ENCODE measurements at places on chromosomes 12 and 14. TPM values are rescaled to one million over a fixed set of nuclear protein-coding genes. Genes with fewer than 3 reads are reported as not detected.

Gene USP44
- 0.69 TPM for total RNA-seq

Gene GPR132
- 0.24 TPM for total RNA-seq

GRCh38 chr12:129776977-129777667 is 126.7 kb downstream of the TMEM132D start:
- H3K36me3 ChIP-seq: no peaks in the 10 kb centered on the region
- no peak for DNase-seq
- H3K4me1 ChIP-seq: no peaks in the 10 kb centered on the region
- no peak overlapping the region for H3K27ac ChIP-seq

DNA sequence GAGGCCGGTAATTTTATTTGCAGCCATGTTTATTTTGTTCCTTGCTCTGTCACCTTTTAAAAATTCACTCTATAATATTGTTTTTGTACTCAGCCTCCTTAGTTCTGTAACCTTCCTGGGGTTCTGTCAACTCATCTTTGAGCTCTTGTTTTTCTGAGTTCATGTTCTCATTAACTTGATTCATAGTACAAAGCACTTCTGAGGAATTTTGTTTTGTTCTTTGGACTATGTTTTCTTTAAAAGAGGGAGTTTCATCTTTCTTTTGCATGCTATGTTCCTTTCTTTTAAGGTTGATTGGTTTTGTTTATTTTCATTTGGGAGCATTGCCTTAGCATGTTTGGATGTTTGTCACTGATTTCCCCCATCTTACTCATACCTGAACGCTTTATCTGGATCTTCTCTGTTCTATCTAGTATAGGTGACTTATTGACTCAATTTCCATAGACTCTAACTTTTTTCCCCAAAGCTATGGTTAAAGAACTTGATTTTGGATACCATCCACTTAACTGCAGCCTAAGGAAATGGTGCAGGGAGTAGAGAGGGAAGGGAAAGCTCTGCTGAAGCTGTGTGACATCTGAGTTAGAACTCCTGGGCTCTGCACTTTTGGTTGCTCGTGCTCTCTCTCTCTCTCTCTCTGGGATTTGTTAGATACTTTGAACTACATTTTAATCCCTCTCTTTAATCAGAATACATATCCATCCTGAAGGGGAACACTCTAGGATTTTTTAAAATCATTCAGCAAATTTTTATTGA is 268.5 kb downstream of the PAWR start:
- H3K4me1 ChIP-seq: peaks cover 25% of the 10 kb centered on the region
- DNase-seq: no peak
- H3K27me3 ChIP-seq: no peaks in the 10 kb centered on the region
- peaks cover 4% of the 10 kb centered on the region for H3K36me3 ChIP-seq
- peak overlapping the region; percentile 64 for H3K27ac ChIP-seq
- peak overlapping the region; percentile 2 for H3K4me3 ChIP-seq

DNA sequence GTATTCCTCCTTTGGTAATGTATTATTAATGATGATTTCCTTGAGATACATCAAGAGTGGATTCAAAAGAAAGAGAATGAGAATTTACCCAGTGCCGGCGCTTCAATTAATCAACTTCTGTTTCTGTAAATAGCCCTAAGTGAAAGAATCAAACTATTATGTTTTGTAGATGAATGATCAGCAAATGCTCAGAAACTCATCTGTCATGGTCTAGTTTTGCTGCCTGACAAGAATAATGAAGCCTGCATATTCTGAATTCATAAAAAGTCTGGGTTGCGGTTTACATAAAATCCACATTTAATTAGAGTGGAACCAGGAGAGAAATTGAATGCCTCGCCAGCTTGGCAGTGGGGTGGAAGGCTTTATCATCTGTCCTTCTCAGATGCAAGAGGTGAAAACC is 325.3 kb downstream of the GALC start:
- no peaks in the 10 kb centered on the region for H3K36me3 ChIP-seq
- H3K27me3 ChIP-seq: peaks cover 15% of the 10 kb centered on the region
- H3K4me1 ChIP-seq: no peaks in the 10 kb centered on the region

- H3K4me1 ChIP-seq: no peaks in the 10 kb centered on the region
- peaks cover 3% of the 10 kb centered on the region for H3K27me3 ChIP-seq
- DNase-seq: no peak
- no peak overlapping the region for H3K27ac ChIP-seq
Observed at GRCh38 chr14:57692671-57693070, 173.2 kb downstream of the SLC35F4 start.

DNA sequence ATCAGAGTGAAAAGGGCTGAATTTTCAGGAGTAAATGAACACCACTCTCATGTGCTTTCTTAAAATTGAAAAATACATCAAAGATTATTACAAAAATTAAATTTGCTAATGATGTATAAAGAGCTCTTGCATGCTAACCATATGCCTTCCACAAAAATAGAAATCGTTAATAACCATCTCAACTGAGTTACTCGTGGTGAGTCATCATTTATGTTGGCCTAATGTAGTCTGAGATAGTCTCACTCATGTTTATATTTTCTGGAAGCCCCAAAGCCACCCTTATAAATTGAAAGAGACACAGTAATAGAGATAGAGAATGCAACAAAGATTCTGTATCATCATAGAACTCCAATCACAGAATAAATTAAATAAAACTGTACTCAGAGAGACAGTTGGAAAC is 131.2 kb downstream of the KCNH5 start:
- no peak overlapping the region for H3K4me3 ChIP-seq
- no peaks in the 10 kb centered on the region for H3K36me3 ChIP-seq
- H3K4me1 ChIP-seq: no peaks in the 10 kb centered on the region
- H3K27me3 ChIP-seq: no peaks in the 10 kb centered on the region
- no peak for DNase-seq

- H3K4me3 ChIP-seq: no peak overlapping the region
- H3K4me1 ChIP-seq: peaks cover 6% of the 10 kb centered on the region
- no peaks in the 10 kb centered on the region for H3K27me3 ChIP-seq
Observed at GRCh38 chr12:102740141-102740955, 176.7 kb downstream of the PAH start.

- peaks cover 18% of the 10 kb centered on the region for H3K4me1 ChIP-seq
- peaks cover 46% of the 10 kb centered on the region for H3K36me3 ChIP-seq
- H3K27ac ChIP-seq: peak overlapping the region; percentile 96
- H3K4me3 ChIP-seq: peak overlapping the region; percentile 97
Observed at GRCh38 chr12:6866163-6866919, 990 bp upstream of the TPI1 start.

All from type B pancreatic cell (in vitro differentiated cells).